ENCODE measurements at places on chromosomes 3 and 15.

GRCh38 chr3:10841100-10841499 lies 25.1 kb downstream of the SLC6A11 start:
- no peak for DNase-seq

- no peak for DNase-seq
Measured at GRCh38 chr3:18868911-18869689, 279.2 kb upstream of the KCNH8 start.

DNA sequence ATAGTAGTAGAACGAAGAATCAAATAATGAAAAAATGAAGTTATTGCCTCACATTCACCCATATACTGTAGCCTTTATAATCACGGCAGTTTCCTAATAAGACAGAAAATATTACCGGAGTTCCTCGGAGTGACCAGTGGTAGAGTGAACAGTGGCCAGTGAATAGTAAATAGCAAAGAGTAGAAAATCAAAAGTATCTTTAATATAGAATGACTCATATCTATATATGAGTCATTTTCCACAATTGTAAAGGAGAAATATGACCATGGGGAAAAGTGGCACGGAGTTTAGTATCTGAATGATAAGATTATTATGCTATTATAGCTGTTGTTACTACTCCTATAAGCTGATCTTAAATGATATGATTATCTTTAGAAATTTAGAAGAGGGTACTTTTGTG lies 38.5 kb downstream of the ZBTB20 start:
- no peak for DNase-seq

- no peak for DNase-seq
Measured at GRCh38 chr3:188106006-188106405, 48.0 kb upstream of the LPP start.

- DNase-seq: no peak
Measured at GRCh38 chr15:89072277-89072869, 15.9 kb upstream of the ABHD2 start.
